AG09319 (cell line): ENCODE measurements at places on chromosomes 2 and 18.
A peak's percentile ranks its signal among the peaks of the same experiment; 100 is the strongest.

DNA sequence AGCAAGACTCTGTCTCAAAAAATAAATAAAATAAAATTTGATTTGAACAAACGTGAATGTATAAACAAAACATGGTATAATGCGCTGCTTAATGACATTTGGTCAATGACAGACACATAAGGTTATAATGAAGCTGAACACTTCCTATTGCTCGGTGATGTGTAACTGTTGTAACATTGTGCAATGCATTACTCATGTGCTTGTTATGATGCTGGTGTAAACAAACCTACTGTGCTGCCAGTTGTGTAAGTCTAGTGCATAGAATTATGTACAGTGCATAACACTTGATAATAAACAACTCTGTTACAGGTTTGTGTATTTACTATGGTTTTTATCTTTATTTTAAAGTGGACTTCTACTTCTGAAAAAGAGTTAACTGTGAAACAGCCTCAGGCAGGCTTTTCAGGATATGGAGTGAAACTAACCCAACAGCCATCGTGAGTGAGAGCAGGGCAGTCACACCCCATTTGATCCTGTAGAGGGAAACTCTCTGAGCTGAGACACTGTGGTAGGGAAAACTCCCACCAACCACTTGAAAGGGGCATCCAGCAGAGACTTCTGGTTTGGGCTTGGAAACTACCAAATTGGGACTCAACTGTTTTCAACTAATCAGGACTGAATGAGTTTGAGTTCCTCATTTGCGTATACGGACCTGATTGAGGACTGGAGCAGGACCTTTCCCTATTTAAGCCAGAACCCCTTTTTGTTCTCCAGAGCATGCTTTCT lies 8.7 kb upstream of the RPRD1A start:
- DNase-seq, result peak; percentile 59

DNA sequence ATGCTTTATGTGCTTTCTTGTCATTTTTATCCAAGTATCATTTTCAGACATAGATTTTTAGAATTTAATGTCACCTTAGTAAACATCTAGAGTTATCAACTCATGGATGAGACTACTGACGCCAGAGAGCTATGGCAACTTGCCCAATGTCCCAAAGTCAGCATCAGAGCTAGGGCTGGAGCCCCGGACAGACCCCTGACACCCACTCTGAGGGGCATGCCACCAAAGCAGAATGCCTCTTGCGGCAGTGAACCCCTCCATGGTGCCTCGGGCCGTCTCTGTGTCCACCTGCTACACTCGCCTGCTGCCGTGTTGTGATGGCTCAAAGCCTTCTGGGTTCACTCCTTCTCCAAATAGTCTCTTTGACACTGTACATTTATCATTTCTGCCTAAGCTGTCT lies 5.4 kb downstream of the SIGLEC15 start:
- no peak for DNase-seq

- DNase-seq, result no peak
Measured at GRCh38 chr18:49845629-49846360, 32.5 kb upstream of the ACAA2 start.

DNA sequence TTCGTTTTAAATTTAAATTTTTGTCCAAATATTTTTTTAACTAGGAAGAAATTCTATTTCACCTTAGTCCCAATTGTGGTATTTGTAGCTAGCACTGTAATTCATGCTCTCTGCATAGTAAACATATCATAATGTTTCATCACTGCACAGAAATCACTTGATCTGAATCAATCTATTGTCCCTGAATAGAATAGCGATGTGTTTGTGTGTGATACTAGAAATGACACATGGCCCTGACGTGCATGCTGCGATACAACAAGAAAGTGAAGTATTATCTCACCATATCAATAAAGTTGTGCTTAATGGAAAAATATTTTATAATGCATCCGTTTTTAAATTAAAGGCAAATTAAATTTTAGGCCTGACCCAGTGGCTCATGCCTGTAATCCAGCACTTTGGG lies 10.0 kb downstream of the TTL start:
- no peak for DNase-seq

GRCh38 chr2:231708773-231709635 lies 679 bp downstream of the PTMA start:
- no peak for DNase-seq

GRCh38 chr2:98460573-98461497 lies 16.2 kb downstream of the INPP4A start:
- DNase-seq, result no peak

DNA sequence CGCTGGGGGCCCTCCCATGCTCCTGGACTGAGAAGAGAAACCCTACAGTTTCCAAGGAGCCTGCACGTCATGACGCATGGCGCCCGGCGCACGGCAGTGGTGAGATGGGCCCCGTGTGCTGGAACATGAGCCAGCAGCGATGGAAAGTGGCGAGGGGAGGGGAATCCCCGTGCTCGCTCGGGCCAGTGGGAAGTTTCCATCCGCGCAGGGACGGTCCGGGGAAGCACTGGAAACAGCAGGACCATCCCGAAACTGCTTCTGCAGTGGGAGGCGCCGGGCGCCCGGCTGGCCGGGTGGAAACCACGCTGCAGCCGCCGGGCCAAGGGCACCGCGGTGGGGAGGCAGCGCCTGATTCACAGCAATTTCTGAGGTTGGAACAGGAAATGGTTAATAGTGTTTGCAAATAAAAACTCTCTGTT lies 4.9 kb upstream of the PDCD1 start:
- no peak for DNase-seq

GRCh38 chr2:17658251-17658843 lies 95.3 kb downstream of the SMC6 start:
- DNase-seq, result no peak

DNA sequence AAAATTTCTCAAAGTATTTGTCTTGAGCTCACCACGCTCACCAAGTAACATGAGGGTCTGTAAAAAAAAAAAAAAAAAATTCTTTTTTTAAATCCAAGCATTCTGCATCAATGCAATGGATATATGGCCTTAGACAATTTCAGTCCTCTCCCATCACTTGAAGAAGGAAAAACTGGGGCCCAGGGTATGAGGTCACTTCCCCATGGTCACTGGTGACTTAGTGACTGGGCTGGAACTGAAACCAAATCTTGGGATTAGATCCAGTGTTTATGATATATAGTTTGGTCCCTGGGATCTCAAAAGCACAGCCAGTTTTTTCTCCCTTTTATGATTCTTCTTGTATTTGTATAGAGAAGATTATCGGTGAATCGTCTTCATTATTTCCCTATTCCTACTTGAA lies 477.9 kb upstream of the TNP1 start:
- DNase-seq, result no peak

GRCh38 chr2:129812071-129812470 lies 167.4 kb upstream of the RAB6C start:
- no peak for DNase-seq

DNA sequence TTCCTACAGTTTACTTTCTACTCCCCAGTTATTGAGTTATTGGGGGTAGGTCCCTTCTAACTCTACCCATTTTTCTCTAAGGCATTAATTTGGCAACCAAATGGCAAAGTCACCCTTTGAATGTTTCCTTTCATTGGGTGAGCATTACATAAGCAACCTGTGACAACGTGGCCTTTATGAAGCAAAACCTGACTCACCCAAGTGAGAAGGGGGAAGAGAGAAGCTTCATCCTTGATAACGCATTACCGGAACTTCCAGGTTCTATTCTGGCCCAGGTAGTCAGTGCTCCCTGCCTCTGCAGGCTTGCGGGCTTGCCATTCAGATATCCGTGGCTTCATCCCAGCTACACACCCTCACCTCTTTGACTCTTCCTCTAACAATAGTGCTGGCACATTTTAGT lies 39.1 kb upstream of the FAM124B start:
- no peak for DNase-seq

- no peak for DNase-seq
Measured at GRCh38 chr2:128867311-128867710, 548.6 kb upstream of the HS6ST1 start.

DNA sequence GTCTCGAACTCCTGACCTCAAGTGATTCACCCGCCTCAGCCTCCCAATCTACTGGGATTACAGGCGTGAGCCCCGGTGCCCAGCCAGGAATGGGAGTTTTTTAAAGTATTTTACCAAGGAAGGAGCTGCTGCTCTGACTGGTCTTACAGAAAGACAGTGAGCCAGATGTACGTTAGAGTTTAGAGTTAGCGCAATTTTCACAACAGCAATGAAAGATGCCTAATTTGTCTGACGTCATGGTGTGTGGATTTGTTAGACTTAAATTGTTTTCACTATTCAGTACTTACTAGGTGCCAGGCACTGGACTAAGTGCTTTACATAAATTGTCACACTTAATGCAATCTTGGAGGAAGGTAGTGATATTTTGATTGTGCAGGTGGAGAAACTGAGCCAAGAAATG lies 12.4 kb upstream of the RPL37A start:
- no peak for DNase-seq

GRCh38 chr2:47190188-47190881 lies 35.2 kb upstream of the STPG4 start:
- DNase-seq, result no peak

- DNase-seq, result no peak
Measured at GRCh38 chr2:95356821-95357700, 45.4 kb upstream of the FAHD2A start.

- DNase-seq, result no peak
Measured at GRCh38 chr2:83376731-83377130, 1082.3 kb downstream of the SUCLG1 start.

GRCh38 chr2:200300638-200301314 lies 5.7 kb upstream of the SPATS2L start:
- DNase-seq, result no peak
